ENCODE measurements at places on chromosomes 2 and 18.

- DNase-seq = no peak
These were observed 97.2 kb downstream of the MYO5B start for GRCh38 chr18:50097702-50098101.

DNA sequence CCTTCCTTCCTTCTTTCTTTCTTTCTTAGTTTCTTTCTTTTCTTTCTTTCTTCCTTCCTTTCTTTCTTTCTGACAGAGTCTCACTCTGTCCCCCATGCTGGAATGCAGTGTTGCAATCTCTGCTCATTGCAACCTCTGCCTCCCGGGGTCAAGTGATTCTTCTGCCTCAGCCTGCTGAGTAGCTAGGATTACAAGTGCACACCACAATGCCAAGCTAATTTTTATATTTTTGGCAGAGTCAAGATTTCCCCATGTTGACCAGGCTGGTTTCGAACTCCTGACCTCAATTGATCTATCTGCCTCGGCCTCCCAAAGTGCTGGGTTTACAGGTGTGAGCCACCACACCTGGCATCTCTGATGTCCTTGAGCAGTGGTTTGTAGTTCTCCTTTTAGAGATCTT, 48.5 kb downstream of the IL1R2 start:
- no peak for DNase-seq

DNA sequence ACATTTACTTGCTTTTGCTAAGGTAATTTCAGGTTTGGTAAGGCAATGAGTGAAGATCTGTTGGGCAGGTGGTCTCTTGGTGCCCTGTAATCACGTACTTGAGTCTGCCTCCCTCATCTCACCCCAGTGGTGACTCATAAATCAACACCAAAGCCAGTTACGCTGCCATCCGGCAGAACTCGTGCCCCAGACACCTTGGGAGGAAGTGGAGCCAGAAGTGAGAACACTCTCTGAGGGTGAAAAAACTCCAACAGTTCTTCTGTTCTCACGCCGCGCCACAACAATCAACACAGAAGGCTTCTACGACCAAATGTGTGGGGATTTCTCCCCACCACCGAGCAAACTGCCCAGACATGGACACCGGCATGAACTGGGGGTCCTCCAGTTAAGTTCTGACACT, 206.2 kb downstream of the ARL4C start:
- no peak for DNase-seq

DNA sequence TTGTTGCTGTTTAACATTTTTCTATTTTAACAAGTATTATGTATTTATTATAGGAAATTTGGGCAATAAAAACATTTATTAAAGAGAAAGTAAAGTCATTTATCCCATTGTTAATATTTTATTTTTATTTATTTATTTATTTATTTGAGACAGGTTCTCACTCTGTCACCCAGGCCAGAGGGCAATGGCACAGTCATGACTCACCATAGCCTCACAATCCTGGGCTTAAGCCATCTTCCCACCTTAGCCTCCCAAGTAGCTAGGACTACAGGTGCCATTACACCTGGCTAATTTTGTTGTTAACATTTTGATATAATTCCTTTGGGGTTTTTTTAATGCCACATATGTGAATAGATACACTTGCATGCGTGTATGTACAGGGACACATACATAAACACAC, 165.9 kb upstream of the STON1 start:
- no peak for DNase-seq

GRCh38 chr2:38750011-38750890, 910 bp downstream of the SRSF7 start:
- DNase-seq = peak; percentile 54

GRCh38 chr18:9426753-9427152, 48.6 kb upstream of the RALBP1 start:
- no peak for DNase-seq

GRCh38 chr2:66201242-66201641, 233.7 kb upstream of the MEIS1 start:
- DNase-seq = no peak

All from NCI-H1417 treated with DMSO at 0.1 percent for 48 hours (cell line).